Aorta (tissue), 5 donors: ENCODE measurements at places on chromosomes 4 and X. TPM values are rescaled to one million over a fixed set of nuclear protein-coding genes. Genes with fewer than 3 reads are reported as not detected.
A peak's percentile ranks its signal among the peaks of the same experiment; 100 is the strongest.

- DNase-seq, result no peak
- no peaks in the 10 kb centered on the region for H3K4me1 ChIP-seq
- no peak overlapping the region for H3K27ac ChIP-seq
- H3K27me3 ChIP-seq, result no peaks in the 10 kb centered on the region
Observed at GRCh38 chrX:94743478-94743877, 1069.5 kb downstream of the FAM133A start.

- no peaks in the 10 kb centered on the region for H3K36me3 ChIP-seq
- peaks cover 4% of the 10 kb centered on the region for H3K27me3 ChIP-seq
- no peak overlapping the region for H3K27ac ChIP-seq
- no peaks in the 10 kb centered on the region for H3K4me1 ChIP-seq
- DNase-seq, result no peak
Observed at GRCh38 chr4:56618734-56619133, 62.4 kb downstream of the HOPX start.

DNA sequence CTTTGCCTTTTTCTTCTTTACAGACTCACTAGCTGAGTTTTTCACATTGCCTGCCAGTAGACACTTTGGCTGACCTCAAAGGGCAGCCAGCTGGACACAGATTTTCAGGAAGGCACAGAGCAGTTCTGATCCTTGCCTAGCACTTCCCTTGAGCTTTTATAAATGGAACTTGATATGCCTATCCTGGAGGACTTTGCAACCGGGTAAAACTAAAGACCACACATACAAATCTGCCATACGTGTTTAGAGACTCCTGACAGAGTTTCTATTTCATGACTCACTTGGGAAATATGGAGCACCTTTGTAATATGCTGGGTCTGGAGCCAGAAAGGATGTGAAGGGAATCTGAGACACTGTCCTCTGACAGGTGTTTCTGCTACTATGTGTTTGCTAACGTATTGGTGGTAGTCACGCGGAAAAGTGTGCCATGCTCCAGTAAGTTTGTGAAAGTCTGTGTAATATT is 56.7 kb upstream of the RASSF6 start:
- H3K36me3 ChIP-seq, result no peaks in the 10 kb centered on the region
- no peak overlapping the region for H3K27ac ChIP-seq
- H3K4me1 ChIP-seq, result no peaks in the 10 kb centered on the region
- H3K27me3 ChIP-seq, result no peaks in the 10 kb centered on the region
- no peak overlapping the region for H3K4me3 ChIP-seq

DNA sequence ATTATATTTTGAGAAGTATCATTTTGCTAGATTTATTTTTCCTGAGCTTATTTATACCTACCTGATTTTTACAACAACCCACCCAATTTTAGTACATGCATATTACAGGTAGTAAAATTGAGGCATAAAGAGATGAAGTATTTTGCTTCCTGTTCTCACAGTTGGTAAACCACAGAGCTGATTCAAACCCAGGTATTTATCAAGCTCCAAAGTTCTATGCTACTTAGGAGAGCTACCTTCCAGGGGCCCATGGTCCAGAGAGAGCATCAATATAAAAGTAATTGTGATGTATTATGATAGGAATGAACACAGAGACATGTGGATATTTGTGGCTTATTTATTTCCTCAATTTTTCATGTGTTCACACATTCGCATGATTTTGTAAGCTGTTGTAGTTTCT is 20.2 kb upstream of the GBA3 start:
- H3K4me1 ChIP-seq, result no peaks in the 10 kb centered on the region
- no peaks in the 10 kb centered on the region for H3K36me3 ChIP-seq
- no peaks in the 10 kb centered on the region for H3K27me3 ChIP-seq
- H3K27ac ChIP-seq, result no peak overlapping the region

DNA sequence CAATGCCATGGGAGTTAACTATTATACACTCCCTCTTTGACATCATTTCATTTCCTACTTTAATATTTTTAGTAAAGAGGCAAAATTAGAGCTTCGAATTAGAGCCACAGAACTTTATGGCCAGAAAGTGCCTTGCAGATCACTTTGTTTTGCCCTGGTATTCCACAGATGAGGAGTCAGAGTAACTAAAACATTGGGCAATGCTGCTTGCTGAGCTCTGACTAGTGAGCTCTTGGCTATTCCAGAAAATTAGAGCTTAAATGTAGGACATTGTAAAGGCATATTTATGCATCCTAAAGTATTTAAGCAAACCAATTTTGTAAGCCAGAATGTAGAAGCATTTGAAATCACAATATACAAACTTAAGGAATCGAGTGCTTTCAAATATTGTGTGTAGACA is 6.3 kb upstream of the ZNF827 start:
- H3K27me3 ChIP-seq, result no peaks in the 10 kb centered on the region
- no peaks in the 10 kb centered on the region for H3K36me3 ChIP-seq
- no peaks in the 10 kb centered on the region for H3K4me1 ChIP-seq
- DNase-seq, result no peak
- no peak overlapping the region for H3K27ac ChIP-seq
- H3K4me3 ChIP-seq, result no peak overlapping the region

DNA sequence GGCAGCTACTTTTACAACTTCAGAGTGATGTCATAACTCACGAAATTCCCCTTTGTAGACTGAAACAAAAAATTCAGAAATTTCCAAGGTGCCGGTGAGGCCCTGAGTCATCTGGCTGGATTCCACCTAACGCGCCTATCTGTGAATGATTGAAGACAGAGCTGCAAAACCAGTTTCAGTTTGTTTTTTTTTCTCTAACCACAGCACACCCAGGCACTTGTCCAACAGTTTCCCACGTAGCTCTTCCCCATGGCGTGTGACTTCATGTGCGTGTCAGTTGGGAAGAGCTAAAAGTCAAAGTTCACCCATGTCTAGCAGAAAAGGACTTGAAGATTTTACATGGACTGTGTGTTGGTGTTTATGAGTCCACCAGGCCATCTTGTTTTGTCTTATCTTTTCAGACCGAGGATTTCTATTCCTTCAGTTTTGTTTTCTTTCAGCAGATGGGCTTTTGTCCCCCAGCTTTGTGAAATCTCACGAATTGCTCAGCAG is 16.4 kb downstream of the TCEANC start:
- H3K4me3 ChIP-seq, result no peak overlapping the region
- no peaks in the 10 kb centered on the region for H3K36me3 ChIP-seq
- peak; percentile 69 for DNase-seq
- H3K27me3 ChIP-seq, result no peaks in the 10 kb centered on the region

GRCh38 chrX:143466130-143466529 is 51.1 kb downstream of the SPANXN3 start:
- no peak overlapping the region for H3K4me3 ChIP-seq
- no peaks in the 10 kb centered on the region for H3K4me1 ChIP-seq
- no peaks in the 10 kb centered on the region for H3K36me3 ChIP-seq
- no peak overlapping the region for H3K27ac ChIP-seq
- H3K27me3 ChIP-seq, result no peaks in the 10 kb centered on the region

DBET gene
- not detected for total RNA-seq

ERAS gene
- total RNA-seq, result not detected

PLP1 gene
- total RNA-seq, result 21.3 TPM

F8 gene
- 49.9 TPM for total RNA-seq
